ENCODE measurements at places on chromosomes 1 and 21.
A peak's percentile ranks its signal among the peaks of the same experiment; 100 is the strongest.

GRCh38 chr1:6347641-6348487, 45.7 kb downstream of the ACOT7 start:
- no peak for DNase-seq

DNA sequence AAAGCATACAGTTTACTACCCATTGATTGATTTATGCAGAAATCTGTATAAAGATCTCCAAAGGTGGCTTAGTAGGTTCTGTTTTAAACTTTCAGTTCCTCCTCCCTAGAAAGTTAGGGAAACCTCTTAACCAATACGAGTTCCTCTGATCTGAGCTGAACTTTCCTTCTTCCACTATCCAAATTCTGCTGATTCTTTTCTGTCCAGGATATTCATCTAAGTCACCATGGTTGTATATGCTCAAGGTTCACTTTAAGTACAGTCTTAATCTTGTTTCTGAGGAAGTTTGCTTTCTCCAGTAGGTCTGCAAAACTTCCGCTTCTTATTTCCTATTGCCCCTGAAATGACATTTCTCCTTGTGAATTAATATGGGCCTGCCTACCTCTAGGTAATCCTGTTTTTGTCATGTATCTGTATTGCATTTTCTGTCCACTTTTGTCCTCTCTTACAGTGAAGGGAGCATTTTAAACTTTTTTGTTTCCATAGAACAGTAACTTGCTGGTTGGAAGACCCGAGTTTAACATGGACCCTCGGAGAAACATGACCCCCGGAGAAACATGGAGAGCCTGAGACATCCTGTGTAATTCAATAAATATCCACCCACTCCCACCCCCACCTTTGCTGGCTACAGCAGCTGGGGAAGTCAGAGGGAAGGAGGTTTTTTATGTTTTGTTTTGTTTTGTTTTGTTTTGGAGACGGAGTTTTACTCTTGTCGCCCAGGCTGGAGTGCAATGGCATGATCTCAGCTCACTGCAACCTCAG, 16.7 kb upstream of the TUT4 start:
- no peak for DNase-seq

DNA sequence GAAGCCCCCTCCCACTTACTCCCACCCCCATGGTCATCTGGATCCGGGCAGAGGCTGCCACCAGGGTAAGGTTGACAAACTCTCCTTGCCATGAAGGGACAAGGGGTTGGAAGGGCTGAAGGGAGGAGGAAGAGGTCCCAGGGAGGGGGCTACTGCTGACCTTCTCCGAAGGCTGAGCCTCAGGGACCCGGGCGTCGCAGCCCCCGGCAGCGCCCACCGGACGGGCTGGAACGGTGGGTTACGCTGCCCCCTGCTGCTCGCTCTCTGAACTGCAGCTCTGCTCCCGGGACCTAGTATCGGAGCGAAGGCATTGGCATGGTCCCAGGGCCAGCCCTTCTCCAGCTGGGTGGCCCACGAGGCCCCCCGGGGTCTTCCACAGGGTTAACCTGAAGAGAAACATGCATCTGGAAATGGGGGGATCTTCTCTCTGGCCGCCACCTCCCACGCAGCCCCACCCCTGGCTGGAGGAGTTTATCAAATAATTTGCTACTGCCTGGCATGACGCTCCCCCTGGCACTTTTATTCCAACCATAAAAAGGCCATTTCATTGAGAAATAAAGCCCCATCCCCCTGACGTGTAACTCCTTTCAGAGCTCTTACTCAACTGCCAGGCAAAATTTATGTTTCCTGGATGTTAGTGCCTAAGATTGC, 70.4 kb upstream of the TARDBP start:
- DNase-seq: no peak

- peak; percentile 59 for DNase-seq
Observed at GRCh38 chr1:43529206-43529731, 1.4 kb upstream of the PTPRF start.

GRCh38 chr1:119956306-119956705, 60.0 kb upstream of the ADAM30 start:
- DNase-seq: no peak

GRCh38 chr1:68485431-68486022, 11.4 kb downstream of the DEPDC1 start:
- DNase-seq: no peak

DNA sequence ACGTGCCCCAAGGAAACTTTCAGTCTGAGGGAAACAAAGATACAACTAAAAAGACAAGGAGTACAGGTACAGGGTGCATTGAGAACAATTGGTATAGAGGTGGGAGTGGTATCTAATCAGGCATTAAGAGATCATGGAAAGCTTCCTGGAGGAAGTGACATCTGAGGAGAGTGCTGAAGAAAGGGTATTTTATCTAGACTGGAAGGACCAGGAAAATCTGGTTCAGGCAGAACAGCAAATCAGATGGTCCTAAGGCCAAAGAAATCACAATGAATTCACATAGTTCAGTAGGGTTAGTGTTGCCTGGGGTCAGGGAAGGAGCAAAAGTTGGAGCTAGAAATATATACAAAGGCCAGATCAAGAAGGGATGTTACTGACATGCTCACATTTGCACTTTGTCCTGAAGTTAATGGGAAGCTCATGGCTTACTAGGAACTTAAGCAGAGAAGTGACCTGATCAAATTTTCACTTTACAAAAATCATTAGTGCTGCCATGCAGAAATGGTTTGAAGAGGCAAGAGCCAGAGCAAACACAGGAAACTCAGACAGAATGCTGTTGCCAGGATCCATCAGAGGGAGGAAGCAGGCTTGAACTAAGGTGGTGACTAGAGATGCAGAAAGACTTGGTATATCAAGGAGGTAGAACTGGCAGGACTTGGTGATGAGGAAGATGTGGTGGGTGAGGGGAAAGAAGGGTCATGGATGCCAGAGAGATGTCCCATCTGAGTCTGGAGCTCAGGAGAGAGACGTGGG, 14.5 kb upstream of the CTTNBP2NL start:
- DNase-seq: no peak

GRCh38 chr1:240646571-240647240, 34.8 kb upstream of the GREM2 start:
- no peak for DNase-seq

GRCh38 chr1:117599286-117600221, 6.3 kb upstream of the TENT5C start:
- DNase-seq: no peak

GRCh38 chr1:170461762-170462384, 70.1 kb upstream of the GORAB start:
- DNase-seq: no peak

- DNase-seq: no peak
Observed at GRCh38 chr1:206578068-206578977, 33.9 kb downstream of the EIF2D start.

All from kidney epithelial cell (primary cell).